ENCODE measurements at places on chromosomes 2 and 18.

DNA sequence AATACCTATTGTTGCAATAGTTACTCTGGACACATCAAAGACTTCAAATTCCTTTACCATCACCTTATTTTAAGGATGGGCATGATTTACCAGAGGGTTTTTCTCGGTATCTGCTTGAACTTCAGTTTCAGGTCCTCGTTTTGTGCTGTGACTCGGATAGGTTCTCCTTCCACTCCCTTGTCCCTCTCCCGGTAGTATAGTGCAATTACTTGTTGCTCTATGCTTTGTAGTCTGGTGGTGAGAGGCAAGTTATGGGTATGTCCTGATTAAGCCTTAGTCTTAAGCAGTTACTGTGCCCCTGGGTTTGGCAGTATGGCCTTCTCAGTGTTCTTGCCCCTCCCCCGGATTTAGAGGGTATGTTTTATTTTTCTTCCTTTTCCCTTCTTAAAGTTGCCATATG lies 96.6 kb downstream of the RHBDD1 start:
- no peak for DNase-seq

GRCh38 chr2:40380721-40381120 lies 71.2 kb downstream of the SLC8A1 start:
- DNase-seq: no peak

DNA sequence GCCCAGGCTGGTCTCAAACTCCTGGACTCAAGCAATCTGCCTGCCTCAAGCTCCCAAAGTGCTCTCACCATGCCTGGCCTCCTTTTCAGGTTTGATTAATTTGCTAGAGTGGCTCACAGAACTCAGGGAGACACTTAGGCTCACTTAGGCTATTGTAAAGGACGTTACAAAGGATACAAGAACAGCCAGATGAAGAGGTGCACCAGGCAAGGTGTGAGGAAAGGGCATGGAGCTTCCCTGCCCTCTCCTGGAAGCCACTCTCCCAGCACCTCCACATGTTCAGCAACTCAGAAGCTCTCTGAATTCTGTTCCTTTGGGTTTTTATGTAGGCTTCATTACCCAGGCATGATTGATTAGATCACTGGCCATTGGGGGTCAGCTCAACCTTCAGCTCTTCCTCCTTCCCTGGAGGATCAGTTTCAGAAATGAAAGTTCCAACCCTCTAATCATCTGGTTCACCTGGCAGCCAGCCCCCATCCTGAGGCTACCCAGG lies 78.7 kb upstream of the RGPD5 start:
- peak; percentile 32 for DNase-seq

- DNase-seq: no peak
These were observed 1.5 kb downstream of the IKZF2 start for GRCh38 chr2:213149949-213150314.
